ENCODE measurements at places on chromosomes 16 and 17.

DNA sequence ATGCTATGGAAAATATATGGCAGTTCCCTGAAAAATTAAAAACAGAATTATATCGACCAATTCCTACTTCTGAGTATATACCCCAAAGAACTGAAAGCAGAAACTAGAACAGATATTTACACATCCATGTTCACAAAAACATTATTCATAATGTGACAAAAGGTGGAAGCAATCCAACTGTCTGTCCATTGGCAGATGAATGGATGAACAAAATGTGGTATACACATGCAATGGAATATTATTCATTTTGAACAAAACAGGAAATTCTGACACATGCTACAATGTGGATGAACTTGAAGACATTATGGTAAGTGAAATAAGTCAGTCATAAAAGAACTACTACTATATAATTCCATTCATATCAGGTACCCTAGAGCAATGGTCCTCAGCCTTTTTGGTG is 263.5 kb upstream of the AXIN2 start:
- no peak for DNase-seq

- DNase-seq, result no peak
These were observed 561 bp downstream of the AXIN1 start for GRCh38 chr16:351804-352520.

DNA sequence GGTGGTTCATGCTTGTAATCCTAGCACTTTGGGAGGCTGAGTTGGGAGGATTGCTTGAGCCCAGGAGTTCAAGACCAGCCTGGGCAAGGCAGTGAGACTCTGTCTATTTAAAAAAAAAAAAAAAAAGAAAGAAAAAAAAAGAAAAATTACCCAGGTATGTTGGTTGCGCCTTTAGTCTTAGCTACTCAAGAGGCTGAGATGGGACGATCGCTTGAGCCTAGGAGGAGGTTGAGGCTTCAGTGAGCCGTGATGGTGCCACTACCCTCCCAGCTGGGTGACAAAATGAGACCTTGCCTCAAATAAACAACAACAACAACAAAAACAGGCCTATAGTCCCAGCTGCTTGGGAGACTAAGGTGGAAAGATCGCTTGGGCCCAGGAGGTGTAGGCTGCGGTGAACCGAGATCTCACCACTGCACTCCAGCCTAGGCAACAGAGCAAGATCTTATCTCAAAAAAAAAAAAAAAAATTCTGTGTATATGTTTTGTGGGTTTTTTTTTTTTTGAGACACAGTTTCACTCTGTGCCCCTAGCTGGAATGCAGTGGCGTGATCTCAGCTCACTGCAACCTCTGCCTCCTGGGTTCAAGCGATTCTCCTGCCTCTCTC is 12.5 kb upstream of the ANKRD40CL start:
- no peak for DNase-seq

DNA sequence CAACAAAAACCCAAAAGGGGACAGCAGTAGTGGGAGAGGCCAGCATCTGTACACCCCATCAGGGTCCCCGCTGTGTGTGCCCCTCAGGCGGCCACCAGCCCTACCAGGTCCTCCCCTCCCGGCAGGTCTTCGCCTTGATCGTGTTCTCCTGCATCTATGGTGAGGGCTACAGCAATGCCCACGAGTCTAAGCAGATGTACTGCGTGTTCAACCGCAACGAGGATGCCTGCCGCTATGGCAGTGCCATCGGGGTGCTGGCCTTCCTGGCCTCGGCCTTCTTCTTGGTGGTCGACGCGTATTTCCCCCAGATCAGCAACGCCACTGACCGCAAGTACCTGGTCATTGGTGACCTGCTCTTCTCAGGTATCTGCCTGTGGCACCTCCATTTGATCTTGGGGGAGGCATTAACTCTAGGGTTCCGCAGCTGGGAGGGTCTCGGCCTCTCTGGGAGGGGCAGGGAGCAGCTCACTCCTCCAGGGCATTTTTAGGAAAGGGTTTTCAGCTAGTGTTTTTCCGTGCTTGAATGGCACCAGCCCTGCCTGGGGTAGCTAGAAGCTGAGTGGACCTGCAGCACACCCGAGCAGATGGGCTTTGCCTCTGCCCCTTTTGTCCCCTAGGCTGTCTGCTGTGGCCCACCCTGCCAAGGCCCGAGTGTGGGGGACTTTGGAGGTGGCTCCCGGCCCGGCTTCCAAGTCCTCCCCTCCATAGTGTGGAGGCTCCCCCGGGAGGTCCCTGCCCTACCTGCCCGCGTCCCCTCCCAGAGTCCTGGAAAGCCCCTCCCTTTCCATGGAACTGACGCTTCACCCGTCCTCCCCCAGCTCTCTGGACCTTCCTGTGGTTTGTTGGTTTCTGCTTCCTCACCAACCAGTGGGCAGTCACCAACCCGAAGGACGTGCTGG is 2.6 kb downstream of the SYNGR2 start:
- DNase-seq, result no peak

GRCh38 chr16:67238806-67239470 is 8.3 kb downstream of the FHOD1 start:
- DNase-seq, result no peak

DNA sequence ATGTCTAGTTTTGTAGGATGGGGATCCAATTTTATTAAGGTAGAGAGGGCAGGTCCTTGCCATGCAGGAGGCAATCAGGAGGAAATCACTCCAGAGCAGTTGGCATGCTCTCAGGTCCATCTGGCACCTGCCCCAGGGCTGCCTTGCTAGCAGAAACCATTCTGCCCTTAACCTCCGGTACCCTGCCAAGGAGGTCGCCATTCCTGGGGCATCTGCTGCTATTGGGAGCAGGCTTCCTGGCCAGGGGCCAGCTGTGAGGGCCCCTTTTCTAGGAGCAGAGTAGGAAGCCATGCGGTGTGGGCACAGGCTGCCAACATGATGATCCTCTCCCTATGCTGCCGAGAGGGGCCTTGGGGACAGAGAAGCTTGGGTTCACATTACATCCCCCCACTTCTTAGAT is 47.6 kb upstream of the MGAT5B start:
- no peak for DNase-seq

DNA sequence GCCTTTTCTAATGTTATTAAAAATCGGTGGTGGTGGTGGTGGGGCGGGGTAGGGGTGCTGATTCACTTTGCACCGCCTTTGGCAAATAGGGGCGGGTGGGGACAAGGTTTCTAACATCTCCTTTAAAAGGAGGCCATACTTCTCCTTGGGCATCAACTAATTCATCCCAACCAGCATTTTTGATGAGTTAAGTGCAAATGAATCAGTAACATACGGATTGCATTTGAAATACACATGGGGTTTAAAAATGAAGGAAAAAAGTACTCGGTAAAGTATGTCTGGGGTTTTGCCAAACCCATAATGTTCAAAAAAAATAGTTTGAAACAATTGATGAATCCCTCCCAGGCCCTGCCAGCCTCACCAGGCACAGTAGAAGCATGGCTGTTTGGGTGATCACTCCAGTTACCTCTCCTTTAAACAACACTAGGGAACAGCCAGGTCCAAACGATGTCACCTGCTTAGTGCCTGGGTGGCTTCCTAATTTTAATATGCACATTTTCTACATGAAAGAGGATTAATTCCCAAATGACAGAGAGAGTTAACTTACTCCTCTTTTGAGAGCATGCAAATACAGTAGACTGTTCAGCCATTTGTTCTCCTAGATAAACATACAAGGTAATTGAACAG is 107.2 kb downstream of the ANKFN1 start:
- DNase-seq, result no peak

DNA sequence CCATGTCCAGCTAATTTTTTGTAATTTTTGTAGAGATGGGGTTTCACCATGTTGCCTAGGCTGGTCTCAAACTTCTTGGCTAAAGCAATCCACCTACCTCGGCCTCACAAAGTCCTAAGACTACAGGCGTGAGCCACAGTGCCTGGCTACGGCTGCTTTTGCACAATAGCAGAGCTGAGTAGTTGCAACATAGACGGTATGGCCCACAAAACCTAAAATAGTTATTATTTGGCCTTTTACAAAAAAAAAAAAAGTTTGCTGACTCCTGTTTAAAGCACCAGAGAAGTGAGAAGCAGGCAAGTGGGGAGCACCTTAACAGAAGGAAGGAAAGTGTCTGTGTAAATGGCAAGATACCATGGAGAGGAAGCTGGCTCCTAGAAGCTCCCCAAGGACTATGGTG is 5.3 kb upstream of the HSF5 start:
- DNase-seq, result no peak

- DNase-seq, result no peak
These were observed 55.9 kb downstream of the IRX6 start for GRCh38 chr16:55379876-55380390.

DNA sequence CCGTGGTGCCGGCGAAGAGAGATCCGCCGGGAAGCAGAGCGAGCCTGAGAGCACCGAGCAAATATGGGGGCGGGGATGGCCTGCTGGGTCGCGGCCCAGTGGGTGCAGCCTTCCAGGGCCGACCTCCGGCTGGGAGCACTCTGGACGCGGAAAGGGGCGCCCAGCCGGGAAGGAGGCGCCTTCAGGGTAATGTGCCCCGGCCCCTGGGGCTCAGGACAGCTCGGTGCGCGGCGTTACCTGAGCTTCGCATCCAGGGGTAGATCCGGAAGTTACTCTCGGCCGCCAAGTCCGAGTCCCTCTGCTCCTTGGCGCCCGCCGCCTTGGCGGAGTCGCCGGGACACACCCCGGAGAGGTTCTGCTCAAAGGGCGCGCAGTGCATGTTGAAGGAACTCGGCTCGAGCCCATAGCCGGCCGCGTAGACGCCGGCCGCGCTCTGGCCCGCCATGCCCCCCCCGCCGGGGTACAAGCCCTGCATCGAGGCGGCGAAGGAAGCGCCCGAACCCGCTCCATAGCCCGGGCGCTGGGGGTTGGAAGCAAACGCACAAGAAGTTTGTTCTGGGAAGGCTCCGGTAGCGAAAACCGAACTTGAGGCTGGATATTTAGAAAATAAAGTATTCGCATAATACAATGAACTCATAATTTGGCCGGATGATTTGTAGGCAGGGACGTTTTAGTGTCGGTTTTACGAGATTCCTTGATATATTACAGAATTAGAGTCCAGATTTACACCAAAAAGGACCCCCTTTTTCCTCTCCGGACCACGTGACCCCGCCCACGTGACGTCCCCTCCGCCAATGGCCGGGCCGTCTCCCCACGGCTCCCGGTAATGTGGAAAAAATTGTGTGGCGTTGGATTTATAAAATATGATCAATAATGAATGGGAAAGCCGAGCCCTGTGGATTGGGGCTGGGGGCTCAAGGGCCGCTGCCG is at the start of gene HOXB7:
Gene HOXB7 (minus strand): TSS at position 736 of the 930 bp plus-strand sequence. CDS start 99 bp downstream, at position 637.
- DNase-seq, result no peak

DNA sequence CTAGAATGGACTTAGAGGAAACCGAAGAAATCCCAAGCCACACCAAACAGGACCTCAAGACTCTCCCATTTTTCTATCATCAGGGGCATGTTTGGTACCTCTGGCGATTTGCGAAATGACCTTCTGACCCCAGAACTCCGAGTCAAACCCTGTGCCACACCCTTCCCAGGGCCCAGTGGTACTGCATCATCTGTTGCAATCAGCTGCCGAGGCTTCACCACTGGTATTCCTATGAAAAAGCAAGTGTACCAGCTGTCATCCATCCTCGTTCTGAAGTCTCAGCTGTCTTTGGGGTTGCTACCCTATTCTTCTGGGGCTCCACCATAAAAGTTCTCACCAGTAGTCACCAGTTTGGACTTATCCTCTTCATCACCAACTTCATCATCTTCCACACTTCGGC is 2.3 kb upstream of the RSKR start:
- DNase-seq, result no peak

GRCh38 chr17:33079201-33079600 is 87.6 kb downstream of the SPACA3 start:
- no peak for DNase-seq

DNA sequence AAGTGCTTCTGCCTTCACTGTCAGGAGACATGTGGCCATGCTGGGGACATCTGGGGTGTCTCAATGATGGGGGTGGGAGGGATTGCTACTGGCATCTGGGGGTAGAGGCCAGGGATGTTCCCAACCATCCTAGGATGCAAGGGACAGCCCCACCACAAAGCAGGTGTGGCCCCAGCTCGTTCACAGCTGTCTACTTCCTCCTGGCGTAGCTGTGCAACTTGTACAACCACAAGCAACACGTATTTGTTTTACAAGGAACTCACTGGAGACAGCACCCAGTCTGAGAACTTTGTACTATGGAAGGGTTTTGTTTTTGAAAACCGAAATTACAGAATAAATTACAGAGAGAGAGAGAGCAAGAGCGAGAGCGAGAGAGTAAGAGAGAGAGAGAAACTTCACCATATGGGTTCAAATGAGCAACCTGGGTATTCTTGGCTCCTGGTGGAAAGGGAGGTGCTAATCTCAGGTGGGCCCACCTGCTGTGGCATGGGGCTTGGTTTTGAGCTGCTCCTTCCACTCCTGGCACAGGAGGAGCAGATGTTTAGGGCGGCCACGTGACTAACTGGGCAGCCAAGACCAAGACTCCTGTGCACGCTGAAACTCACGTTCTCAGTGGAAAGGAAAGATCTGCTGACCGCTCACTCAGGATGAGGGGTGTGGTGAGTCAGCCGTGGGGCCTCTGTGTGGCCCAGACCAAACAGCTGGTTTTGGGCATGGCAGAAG is 17.5 kb upstream of the TNFRSF13B start:
- DNase-seq, result peak; percentile 23

- no peak for DNase-seq
These were observed 7.7 kb downstream of the EEF2K start for GRCh38 chr16:22213801-22214200.

- DNase-seq, result peak; percentile 28
These were observed 684 bp downstream of the ZFP90 start for GRCh38 chr16:68539711-68540239.

All from Kasumi-1 (cell line).